DMS79 (cell line): ENCODE measurements at places on chromosomes 7 and 10.

- DNase-seq, result no peak
Observed at GRCh38 chr10:102264371-102264770, 19.0 kb downstream of the GBF1 start.

GRCh38 chr7:37452346-37452745 lies 3.7 kb upstream of the ELMO1 start:
- DNase-seq, result no peak

DNA sequence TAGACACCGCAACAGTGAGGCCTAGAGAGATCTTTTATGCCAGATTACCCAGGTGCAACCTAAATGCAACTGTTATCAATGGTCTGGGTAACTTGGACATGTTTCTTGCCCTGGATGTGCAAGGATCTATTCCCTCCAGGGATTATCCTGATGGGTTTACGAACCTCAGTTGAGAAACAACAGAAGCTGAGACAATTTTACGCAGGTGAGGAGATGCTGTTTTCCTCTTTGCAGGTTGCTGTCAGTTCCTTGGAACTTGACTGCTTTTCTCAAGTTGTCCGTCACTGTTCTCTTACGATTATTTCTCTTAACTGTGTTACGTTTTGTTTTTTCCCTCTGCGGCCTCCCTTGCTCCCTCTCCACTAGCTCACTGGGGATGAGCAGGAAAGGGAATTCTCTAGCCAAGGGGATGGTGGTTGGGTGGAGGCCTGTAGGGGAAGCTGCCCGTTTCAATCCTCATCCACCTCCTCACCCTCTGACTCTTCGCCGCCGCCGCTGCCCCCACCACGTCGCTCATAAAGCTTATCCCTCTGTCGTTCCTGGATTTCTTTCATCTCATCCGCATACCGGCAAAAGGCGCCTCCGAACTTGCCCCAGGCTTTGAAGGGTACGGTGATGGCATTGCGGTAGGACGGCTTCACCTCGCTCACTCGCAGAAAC lies 1.2 kb downstream of the PURB start:
- no peak for DNase-seq

DNA sequence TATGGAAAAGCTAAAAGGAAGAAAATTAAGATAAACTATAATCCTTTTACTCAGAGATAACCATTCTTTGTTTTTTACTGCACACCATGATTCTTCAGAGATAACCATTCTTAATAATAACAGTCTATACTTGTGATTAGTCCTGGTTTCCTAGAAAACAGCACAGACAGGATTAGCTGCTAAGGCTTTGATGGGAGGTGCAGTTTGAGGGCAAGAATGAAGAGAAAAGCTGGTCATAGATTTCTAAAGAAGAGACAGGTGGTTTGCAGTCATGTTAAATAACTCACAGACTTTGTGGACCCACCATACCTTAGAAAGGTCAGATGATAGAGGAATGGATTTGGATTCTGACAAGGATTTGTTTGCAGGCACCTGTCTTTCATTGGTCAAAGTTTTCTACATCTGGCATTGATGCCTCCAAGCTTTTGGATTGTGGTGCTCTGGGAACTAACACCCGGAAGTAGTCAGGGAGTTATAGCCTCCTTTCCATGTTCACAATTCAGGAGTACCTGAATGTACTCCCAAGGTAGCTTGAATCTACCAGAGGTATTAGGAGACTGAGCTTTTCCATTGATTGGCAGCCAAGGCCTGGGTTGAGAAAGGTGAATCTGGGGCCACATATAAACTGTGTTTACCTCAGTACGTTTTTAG lies 3.7 kb downstream of the SMC3 start:
- DNase-seq, result no peak

- no peak for DNase-seq
Observed at GRCh38 chr10:36187380-36188079, 545.4 kb upstream of the FZD8 start.

DNA sequence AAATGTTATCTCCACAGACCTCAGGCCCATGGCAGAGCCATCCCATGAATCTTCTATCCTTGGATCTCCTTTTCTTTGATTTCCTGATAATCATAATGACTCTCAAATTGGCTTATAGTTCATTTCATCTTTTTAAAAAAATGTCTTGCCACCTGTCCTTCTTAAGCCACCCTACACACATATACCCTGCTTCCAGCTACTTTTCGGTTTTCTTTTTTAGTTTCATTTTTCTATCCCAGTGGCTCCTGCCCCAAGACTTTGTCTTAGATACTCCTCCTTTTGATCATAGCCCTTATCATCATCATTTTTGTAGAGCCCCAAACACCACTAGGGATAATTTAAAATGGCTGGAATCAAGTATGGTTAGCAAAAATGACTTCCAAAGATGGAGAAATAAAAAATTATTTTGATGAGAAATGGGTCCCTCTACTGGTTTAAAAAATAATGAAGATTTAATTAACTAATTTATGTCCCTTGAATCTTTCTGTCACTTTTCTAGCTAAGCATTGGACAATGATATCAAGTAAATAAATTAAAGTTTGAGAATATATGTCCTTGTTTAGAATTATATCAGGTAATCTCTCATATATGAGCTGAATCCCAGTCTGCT lies 277.3 kb upstream of the SEMA3D start:
- DNase-seq, result no peak

DNA sequence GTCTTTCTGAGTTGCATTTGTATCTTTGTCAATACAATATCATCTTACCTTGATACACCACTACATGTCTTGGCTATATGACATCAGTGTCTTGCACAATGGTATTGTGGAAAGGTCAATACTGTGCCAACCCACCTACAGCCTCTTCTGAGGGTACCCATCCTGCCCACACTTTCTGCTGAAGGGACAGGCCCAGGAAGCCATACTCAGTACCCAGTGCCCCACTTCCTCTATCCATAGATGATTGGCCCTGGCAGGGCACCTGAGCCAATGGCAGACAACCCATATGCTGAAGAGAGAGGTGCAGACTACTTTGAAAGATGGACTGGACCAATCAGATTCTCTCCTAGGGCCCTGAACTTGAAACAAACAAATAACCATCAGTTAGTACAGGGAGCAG lies 152.0 kb upstream of the ADO start:
- DNase-seq, result no peak

GRCh38 chr7:45068236-45069023 lies 20.3 kb downstream of the NACAD start:
- no peak for DNase-seq

DNA sequence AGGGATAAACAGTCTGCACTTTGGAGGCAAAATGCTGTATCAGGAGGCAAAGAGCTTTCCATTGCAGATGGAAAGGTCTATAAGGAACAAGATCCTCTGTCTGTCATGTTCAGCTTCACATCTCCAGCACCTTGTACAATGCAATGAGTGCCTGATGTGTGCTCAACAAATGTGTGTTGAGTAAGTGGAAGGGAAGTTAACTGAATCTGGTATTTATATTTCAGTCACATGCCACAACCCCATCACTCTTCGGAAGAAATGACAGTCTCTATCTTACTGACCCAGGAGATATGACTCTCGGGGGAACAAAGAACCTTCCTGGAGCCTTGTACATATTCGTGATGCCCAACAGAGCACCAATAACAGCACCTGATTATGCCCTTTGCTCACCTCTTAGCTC lies 20.0 kb upstream of the DNAJC1 start:
- no peak for DNase-seq
